ENCODE measurements at places on chromosomes 16 and 17.

- peak; percentile 70 for DNase-seq
These were observed 2.0 kb downstream of the CORO7 start for GRCh38 chr16:4414187-4414917.

DNA sequence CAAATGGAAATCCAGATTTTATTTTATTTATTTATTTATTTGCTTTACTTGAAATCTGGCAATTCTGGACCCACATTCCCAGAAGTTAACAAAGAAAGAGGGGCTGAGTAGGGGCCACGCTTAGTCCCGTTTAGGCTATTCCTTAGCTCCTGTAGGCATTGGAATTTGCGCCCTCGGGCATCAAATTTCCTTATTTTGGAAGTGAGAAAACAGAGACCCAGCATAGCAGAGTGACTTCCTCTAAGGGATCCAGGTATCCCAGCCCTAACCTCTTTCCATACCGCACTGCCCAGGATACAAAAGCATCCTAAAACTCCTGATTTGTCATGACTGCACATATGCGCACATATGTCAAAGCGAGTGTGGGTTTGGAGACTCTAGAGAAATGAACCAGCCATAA, 19.0 kb upstream of the SMG1 start:
- no peak for DNase-seq

DNA sequence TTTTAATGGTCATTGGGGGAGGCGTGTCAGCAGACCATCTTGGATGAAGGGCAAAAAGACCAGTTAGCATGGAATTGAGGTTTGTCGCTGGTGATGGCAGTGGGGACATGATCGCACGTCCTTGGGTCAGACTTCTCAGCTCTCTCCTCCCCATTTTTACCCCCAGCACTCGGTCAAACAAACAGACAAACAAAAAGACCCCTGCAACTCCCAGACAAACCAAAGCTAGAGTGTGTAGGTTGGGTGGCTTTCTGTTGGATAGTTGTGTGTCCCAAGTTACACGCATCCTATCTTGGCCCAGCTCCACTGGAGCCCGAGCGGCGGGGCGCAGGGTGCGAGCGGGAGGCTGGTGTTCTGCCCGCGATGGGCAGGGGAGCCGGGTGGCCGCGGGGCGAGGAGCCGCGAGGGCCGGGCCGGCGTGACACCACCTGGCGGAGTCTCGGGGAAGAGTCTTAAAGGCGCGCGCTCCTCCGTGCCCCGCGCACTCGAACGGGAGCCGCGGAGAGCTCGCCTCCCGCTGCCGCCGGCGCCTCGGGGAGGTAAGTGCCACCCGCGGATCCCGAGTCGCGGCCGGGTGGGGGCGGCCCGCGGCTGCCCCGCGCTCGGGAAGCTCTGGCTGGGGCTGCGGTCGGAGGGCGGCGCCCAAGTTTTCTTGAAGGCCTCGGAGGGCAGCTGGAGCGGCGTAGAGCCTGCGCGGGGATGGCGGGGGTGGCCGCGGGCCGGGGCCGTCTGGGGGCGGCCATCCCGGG, 18.5 kb upstream of the NTN1 start:
- DNase-seq = no peak

- DNase-seq = no peak
These were observed 44.0 kb downstream of the MARVELD3 start for GRCh38 chr16:71669926-71670536.

GRCh38 chr17:38922538-38923297, 2.7 kb upstream of the LASP1NB start:
- DNase-seq = no peak
